Stimulated activated CD4-positive, alpha-beta T cell treated with anti-CD3 and anti-CD28 coated beads, Interleukin-1b, Interleukin-23, amount 100 ng/mL, for 48 hours (primary cell): ENCODE measurements at places on chromosomes 5 and 9.

DNA sequence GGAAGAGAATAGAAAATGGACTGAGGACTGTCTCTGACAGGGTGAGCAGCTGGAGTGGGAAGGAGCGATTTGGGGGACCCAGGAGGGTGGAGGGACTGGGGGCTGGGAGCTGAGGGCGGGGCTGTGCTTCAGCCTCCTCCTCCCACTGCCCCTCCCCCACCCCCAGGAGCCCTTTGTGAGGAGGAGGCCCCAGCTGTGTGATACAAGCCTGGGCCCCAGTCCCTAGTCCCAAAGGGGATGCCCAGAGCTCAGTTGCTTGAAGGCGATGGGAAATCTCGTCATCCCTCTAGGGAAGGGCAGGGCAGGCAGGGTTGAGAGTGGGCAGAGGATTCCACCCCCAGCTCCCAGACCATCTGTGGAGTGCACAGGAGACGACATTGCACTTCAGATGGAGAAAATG lies at the start of gene SPATA31E1:
SPATA31E1 (plus strand) TSS at position 251 of the 400 bp plus-strand sequence; CDS start at position 266, 15 bp downstream.
- DNase-seq = no peak

DNA sequence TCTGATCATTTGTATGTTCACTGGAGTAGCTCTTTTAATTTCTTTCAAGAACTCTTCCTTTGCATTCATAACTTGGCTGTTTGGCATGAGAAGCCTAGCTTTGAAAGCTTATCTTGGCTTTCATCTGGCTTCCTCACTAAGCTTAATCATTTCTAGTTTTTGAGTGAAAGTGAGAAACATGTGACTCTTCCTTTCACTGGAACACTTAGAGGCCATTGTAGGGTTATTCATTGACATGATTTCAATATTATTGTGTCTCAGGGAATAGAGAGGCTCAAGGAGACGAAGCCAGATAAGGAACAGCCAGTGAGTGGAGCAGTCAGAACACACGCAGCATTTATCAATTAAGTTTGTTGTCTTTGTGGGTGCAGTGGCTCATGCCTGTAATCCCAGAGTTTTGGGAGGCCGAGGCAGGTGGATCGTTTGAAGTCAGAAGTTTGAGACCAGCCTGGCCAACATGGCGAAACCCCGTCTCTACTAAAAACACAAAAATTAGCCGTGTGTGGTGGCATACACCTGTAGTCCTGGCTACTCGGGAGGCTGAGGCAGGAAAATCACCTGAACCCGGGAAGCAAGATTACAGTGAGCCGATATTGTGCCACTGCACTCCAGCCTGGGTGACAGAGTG lies 98.3 kb downstream of the UGCG start:
- DNase-seq = no peak

GRCh38 chr5:132941331-132941730 lies 22.1 kb downstream of the AFF4 start:
- DNase-seq = no peak

DNA sequence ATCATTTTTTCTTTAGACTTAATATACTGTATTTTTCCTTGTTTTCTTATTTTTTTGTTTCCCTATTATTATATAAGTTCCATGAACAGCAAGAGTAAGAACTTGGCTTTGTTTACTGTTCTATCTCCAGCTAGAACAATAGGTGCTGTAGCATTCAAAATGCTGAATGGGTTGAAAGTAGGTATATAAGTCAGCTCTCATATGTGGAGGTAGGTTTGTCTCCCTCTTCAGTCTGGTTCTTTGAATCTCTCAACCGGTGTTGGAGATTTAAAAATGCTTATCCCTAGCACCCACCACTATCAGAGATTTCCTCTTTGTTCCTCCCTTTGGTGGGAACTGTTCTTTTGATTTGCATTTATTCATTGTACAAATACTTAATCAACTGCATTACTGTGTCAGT lies 87.5 kb upstream of the FSD1L start:
- DNase-seq = no peak

DNA sequence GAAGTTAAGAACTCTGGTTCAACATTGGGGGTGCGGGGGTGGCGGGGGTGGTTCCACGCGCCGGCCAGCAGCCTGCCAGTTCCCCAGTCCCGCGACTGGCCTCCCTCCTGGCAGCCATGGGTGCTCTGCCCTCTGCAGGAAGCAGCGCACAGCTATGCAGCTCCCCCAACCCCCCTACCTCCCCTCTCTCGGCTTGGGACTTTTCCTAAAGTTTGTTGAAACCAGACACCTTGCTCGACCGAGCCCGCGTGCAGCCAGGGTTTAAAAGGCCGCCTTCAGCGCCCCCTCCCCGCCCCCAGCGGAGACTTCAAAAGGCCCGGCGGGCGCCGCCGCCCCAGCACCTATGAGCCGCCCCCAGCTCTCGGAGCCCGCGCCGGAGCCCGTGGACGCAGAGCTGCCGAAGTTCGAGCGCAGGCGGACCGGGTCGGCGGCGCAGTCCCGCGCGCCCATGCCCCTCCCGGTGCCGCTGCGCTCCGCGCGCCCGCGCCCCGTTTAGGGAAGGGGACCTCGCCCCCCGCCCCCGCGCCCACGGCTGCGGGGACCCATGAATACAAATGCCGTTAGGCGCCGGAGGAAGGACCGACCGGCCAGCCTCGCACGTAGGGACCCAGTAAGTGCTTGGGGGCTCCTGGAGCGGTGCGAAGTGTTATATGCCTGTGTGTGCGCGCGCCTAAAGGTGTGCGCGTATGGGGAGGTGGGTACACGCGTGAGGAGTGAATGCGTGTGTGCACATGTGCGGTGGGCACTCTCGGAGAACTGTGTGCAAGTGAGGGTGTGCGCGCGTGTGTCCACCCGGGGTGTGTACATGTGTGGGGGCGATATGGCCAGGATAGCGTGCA lies 1.4 kb upstream of the COL27A1 start:
- DNase-seq = no peak

GRCh38 chr9:25284365-25284764 lies 393.9 kb downstream of the TUSC1 start:
- no peak for DNase-seq

DNA sequence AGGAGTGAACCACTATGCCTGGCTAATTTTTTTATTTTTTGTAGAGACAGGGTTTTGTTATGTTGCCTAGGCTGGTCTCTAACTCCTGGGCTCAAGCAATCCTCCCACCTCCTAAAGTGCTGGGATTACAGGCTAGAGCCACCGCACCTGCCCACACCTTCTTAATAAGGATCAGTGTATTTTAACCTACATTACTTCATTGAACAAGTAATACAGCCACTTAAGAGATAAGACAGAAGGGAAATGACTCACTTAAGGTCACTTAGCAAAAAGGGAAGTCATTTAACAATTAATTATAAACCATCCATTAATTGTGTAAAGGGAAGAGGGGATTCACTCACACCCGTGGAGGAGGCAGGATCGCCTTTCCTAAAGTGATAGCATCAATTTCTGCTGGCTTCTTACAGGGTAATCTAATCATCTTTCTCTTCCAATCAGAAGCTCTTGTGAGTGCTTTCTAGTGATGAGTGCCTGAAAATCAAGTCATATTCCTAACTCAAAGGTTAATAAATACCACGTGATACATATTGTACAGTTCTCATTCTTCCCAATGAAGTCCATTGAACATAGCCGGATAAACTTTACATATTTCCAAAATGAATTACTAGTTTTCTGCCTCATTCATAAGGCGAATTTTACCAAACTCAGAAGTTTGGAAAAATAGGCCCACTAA lies 3.5 kb downstream of the FBXW11 start:
- no peak for DNase-seq

GRCh38 chr5:119323601-119324000 lies 32.2 kb upstream of the TNFAIP8 start:
- no peak for DNase-seq

DNA sequence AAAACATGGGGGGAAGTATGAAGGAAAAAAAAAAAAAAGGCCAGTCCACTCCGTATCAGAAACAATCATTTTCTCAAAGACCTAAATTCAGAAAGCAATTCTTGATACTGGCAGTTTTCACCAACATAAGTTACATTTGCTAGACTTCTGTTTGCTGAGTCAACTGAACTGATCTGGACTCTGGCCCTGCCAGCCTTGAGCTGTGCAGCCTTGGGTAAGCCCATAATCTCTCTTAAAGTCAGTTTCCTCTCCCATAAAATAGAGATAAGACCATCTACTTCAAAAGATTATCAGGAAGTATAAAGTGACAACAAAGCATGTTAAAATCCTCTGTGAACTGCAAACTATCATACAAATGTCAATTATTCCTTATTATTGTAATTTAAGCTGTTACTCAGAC lies 106.8 kb downstream of the MAPKAP1 start:
- DNase-seq = no peak

DNA sequence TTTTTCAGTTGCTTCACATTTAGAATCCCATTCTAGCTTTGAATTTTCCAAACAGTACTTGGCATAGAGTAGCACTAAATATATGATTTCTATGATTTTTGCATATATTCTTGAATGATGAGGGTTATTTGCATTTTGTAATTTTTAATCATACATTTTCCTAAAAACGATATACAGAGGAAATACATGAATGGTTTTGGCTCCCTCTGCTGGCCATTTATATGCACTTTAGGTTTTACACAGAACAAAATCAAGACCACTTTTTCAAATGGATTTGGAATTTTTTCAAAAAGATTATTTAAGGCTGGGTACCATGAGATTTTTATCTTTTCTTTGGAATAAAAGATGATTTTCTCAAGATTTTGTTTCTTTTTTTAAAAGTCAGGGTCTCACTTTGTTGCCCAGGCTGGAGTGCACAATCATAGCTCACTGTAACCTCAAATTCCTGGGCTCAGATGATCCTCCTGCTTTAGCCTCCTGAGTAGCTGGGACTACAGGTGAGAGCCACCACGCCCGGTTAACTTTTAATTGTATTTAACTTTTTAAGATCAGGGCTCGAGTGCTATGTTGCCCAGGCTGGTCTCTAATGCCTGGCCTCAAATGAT lies 16.7 kb upstream of the COMMD10 start:
- DNase-seq = no peak

- no peak for DNase-seq
Observed at GRCh38 chr5:97127727-97128126, 14.7 kb downstream of the LIX1 start.

DNA sequence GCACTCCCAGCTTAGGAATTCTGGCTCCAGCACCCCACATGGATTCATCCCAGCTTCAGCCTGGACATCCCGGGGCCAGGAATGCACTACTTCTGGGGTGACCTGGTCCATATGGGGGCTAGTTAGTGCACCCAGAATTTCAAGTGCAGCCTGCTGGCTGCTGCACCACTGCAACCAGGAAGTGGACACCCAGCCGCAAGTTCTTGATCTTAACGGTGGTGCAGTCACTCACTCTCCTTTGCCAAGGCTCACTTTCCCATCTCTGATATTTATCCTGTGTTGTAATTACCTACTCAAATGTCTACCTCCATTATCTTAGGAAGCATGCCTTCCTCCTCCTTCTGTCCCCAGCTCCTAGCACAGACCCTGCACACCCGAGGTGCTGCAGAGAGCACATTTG lies 26.2 kb upstream of the RAB14 start:
- no peak for DNase-seq

DNA sequence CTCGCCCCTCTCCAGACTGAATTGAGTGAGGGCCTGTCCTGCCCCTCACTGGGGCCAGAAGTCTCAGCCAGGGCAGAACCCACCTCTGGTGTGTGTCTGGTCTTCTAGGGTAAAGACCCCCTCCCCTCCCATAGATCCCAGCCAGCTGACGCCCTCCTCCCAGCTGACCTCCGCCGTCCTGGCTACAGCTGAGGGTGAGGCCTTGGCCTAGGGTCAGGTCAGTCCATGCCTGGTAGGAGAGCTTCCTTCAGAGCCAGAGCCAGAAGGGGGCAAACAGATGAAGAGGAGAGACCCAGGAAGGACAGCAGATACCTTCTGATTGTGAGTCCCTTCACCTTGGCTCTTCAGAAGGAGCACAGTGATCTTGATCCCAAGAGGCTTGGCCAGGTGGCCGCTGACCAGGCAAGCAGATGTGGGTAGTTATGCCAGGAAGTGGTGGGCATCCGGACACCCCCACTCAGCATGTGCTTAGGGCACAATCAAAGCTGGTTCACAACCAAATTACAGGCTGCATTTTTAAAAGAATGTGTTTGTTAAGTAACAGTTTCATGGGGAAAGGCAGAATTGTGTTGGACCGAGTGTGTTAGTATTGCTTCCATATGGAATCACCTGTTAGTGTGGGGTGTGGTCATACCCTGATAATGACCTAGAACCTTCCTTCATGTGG lies 29.9 kb downstream of the JADE2 start:
- DNase-seq = no peak

- no peak for DNase-seq
Observed at GRCh38 chr9:103474156-103474555, 479.0 kb downstream of the CYLC2 start.

GRCh38 chr9:17865881-17866280 lies 287.0 kb downstream of the SH3GL2 start:
- DNase-seq = no peak

GRCh38 chr9:37239224-37239859 lies 119.0 kb downstream of the ZCCHC7 start:
- DNase-seq = no peak

DNA sequence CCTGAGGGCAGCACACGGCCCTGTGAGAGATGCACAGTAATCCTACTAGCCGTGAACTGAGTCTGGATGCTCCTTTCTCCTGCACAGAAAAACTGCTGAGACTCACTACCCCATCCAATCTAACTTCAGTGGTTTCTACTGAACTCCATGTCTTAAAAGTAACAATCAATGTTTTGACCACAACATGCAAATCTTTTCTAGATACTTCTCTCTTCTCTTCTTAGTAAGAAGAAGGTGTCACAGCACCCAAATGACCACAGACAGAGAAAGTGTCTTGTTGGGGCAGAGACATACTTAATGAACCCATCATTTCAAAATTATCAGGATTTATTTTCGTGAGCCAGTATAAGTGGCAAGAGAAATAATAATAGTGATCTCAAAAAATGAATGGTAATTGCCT lies 285.8 kb upstream of the MEF2C start:
- no peak for DNase-seq

DNA sequence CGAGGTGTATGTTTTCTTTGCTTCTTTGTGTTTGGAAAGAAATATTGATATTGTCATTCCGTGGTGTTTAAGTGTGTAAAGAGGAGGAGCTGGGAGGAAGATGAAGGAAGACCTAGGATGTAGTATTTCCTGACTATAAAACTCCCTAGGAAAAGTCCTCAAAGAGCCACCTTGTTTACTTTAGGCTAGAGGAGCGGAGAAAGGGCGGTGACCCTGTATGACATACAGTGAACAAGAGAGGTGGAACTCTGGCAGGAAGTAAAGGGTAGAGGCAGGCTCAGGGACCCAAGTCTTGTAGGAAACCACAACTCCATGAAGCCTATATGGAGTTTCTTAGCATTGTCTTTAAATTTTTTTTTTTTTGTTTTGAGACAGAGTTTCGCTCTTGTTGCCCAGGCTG lies 303.9 kb downstream of the DOCK8 start:
- no peak for DNase-seq

- DNase-seq = no peak
Observed at GRCh38 chr9:105901514-105902109, 207.3 kb downstream of the TMEM38B start.

- peak; percentile 93 for DNase-seq
Observed at GRCh38 chr5:134555890-134556311, 30.4 kb downstream of the JADE2 start.

GRCh38 chr9:136142414-136142796 lies 23.7 kb upstream of the TMEM250 start:
- no peak for DNase-seq

DNA sequence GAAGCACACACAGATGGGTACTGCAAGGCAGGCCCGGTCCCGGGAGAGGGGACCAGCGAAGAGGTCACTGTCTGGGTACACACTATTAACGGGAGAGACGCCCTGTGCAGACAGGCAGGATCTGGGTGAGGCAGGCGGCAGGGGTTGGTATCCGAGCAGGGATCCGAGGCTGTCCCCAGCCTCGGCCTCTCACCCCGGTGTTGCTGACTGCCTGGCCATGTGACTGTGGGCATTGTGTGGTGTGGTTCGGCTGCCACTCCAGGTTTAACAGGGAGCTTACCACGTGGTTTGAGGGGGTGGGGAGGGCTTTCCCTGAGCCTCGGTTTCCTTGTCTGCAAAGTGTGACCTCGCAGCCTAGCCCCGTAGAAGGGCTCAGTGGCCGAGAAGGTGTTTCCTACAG lies 11.1 kb upstream of the RALGDS start:
- no peak for DNase-seq
